Activated T-cell treated with anti-CD3 and anti-CD28 coated beads, Interleukin-2, amount 50 U/mL, for 72 hours (primary cell): ENCODE measurements at places on chromosomes 11 and 22.

- DNase-seq = no peak
These were observed 21.6 kb downstream of the MGAT3 start for GRCh38 chr22:39478441-39478850.

DNA sequence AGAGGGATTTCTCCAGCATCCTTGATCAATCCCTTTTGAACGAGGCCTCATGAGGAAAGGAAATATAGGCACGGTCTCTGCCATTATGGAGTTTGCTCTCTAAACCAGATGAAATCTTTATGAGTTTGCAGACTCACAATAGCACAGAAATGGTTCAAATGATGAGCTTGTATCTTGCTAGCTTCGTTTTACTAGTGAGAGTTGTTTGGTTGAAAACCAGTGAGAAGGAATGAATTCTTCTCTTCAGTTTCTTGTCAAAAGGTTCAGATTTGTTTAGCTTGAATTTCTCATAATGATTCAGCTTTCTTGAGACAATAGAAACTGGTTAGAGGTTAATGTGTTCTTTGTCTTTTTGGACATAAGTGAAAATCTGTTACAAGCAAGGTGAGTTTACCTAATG, 92.7 kb downstream of the ZBTB16 start:
- DNase-seq = no peak

- DNase-seq = no peak
These were observed 46.7 kb downstream of the ABTB2 start for GRCh38 chr11:34311126-34311525.

DNA sequence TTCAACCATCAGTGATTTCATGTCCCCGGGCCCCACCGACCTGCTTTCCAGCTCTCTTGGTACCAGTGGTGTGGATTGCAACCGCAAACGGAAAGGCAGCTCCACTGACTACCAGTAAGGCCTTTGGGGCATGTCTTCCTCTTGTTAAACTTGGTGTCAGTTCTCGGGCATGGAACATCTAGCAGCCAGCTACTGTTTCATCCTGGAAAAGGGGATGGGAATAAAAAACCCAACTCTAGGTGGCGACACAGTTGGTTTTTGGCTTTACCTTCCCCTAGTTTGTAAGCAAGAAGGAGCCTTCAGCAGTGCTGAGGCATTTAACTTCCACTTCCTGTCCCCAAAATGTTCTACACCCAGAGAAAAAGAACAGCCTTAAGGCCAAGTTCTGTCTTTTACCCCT, 76.7 kb downstream of the BMAL1 start:
- no peak for DNase-seq

GRCh38 chr22:48372390-48372789, 1455.3 kb downstream of the BRD1 start:
- DNase-seq = no peak

DNA sequence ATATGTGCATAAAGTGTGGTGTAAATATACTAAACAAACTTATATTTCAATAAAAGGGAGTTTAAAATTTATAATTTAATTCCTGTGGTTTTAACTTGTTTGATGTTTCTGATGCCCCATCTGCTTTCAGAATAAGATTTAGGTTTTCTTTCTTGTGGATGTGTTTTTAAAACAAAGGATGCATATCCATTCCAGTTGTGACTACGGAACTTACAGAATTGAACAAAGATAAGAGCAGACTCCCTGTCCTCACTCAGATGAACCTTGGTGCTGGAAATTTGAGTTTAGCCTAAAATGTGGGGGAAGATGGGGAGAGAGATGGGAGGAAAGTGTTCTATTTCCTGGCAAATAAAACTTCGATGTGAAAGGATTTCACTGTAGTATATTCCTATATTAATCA, 2.5 kb downstream of the FJX1 start:
- DNase-seq = no peak

GRCh38 chr11:44972746-44973435, 22.2 kb upstream of the TP53I11 start:
- DNase-seq = no peak

DNA sequence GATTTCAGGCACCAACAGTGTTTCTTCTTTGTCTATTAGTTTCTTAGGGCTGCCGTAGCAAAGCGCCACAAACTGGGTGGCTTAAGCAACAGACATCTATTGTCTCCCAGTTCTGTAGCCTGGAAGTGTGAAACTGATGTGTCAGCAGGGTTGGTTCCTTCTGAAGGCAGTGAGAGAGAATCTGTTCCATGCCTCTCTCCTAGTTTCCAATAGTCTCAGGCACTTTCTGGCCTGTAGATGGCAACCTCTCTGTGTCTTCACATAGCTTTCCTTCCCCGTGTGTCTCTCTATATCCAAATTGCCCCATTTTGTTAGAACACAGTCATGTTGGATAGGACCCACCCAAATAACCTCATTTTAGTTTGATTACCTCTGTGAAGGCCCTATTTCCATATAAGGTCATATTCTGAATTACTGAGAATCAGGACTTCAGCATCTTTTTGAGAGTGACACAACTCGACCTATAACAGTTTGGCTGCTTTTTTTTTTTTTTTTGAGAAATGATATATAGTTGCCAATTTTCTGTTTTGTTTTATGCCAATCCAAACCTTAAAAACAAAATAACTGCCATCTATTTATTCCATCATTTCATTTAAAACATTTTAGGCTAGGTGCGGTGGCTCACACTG, 108.2 kb downstream of the SLC36A4 start:
- no peak for DNase-seq
